ENCODE measurements at places on chromosomes 13 and 19. TPM values are rescaled to one million over a fixed set of nuclear protein-coding genes. Genes with fewer than 3 reads are reported as not detected.

DNA sequence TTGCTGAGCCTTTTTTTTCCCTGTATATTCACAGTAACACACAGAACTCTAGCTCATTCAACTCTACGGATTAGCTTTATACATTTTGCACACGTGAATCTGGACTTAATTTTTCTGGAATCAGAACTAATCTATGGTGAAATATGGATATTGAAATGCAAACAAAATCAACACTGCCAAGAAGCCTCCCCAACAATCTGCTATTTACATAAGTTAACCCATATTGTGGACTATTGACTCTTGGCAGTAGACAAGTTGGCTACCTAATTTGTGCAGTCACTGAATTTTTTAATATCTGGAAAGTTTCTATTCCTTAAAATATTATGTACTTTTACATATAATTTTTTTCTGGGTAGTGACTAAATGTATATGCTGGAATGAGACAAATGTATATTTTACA is 815.4 kb downstream of the PCDH17 start:
- H3K36me3 ChIP-seq, result no peaks in the 10 kb centered on the region
- H3K27ac ChIP-seq, result no peak overlapping the region
- H3K4me1 ChIP-seq, result no peaks in the 10 kb centered on the region
- H3K4me3 ChIP-seq, result no peak overlapping the region
- no peak for DNase-seq
- no peaks in the 10 kb centered on the region for H3K27me3 ChIP-seq

DNA sequence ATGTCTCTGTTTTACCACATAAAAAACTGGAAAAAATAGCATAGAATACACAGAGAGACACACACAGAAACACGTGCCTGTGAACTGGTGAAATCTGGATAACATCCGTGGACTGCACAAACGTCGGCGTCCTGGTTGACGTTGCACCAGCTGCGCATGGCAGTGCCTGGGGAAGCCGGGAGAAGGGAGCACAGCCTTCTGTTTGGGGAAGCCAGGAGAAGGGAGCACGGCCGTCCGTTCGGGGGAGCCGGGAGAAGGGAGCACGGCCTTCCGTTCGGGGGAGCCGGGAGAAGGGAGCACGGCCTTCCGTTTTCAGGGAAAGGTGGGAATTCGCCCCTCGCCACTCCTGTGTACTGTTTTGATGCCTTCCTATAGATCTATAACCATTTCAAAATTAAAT is 63.8 kb upstream of the C13orf46 start:
- peaks cover 2% of the 10 kb centered on the region for H3K36me3 ChIP-seq
- no peaks in the 10 kb centered on the region for H3K4me1 ChIP-seq
- no peak overlapping the region for H3K4me3 ChIP-seq
- no peak overlapping the region for H3K27ac ChIP-seq
- no peak for DNase-seq
- no peaks in the 10 kb centered on the region for H3K27me3 ChIP-seq

- H3K27ac ChIP-seq, result no peak overlapping the region
- H3K4me1 ChIP-seq, result no peaks in the 10 kb centered on the region
- H3K4me3 ChIP-seq, result no peak overlapping the region
- DNase-seq, result no peak
- H3K27me3 ChIP-seq, result peaks cover 6% of the 10 kb centered on the region
These were observed 83.4 kb downstream of the ATP8A2 start for GRCh38 chr13:25455146-25455545.

GRCh38 chr13:89153941-89154340 is 1482.8 kb downstream of the SLITRK5 start:
- H3K27me3 ChIP-seq, result no peaks in the 10 kb centered on the region
- no peaks in the 10 kb centered on the region for H3K36me3 ChIP-seq
- H3K27ac ChIP-seq, result no peak overlapping the region
- no peak overlapping the region for H3K4me3 ChIP-seq
- no peaks in the 10 kb centered on the region for H3K4me1 ChIP-seq

- H3K36me3 ChIP-seq, result no peaks in the 10 kb centered on the region
- DNase-seq, result no peak
- H3K4me1 ChIP-seq, result no peaks in the 10 kb centered on the region
- H3K4me3 ChIP-seq, result no peak overlapping the region
These were observed 270.6 kb downstream of the PCDH20 start for GRCh38 chr13:61144834-61145593.

- no peak overlapping the region for H3K4me3 ChIP-seq
- H3K36me3 ChIP-seq, result peaks cover 29% of the 10 kb centered on the region
- H3K27me3 ChIP-seq, result no peaks in the 10 kb centered on the region
- DNase-seq, result no peak
- H3K4me1 ChIP-seq, result no peaks in the 10 kb centered on the region
These were observed 14.6 kb upstream of the ZNF177 start for GRCh38 chr19:9348253-9348652.

GRCh38 chr19:7817801-7818200 is 12.2 kb upstream of the EVI5L start:
- H3K4me3 ChIP-seq, result no peak overlapping the region
- H3K36me3 ChIP-seq, result no peaks in the 10 kb centered on the region
- H3K27me3 ChIP-seq, result peaks cover 50% of the 10 kb centered on the region
- peaks cover 5% of the 10 kb centered on the region for H3K4me1 ChIP-seq
- no peak for DNase-seq

- no peak for DNase-seq
- peaks cover 9% of the 10 kb centered on the region for H3K27me3 ChIP-seq
- no peaks in the 10 kb centered on the region for H3K36me3 ChIP-seq
- no peak overlapping the region for H3K27ac ChIP-seq
These were observed 32.1 kb downstream of the TSHZ3 start for GRCh38 chr19:31317093-31317492.

- no peaks in the 10 kb centered on the region for H3K27me3 ChIP-seq
- no peak for DNase-seq
- H3K4me1 ChIP-seq, result no peaks in the 10 kb centered on the region
- H3K27ac ChIP-seq, result no peak overlapping the region
- peaks cover 32% of the 10 kb centered on the region for H3K36me3 ChIP-seq
These were observed 204.6 kb downstream of the VWA8 start for GRCh38 chr13:41756198-41756880.

GRCh38 chr13:98094678-98095266 is 48.1 kb upstream of the FARP1 start:
- no peak for DNase-seq
- no peaks in the 10 kb centered on the region for H3K36me3 ChIP-seq
- peaks cover 6% of the 10 kb centered on the region for H3K27me3 ChIP-seq
- no peaks in the 10 kb centered on the region for H3K4me1 ChIP-seq
- no peak overlapping the region for H3K27ac ChIP-seq

DNA sequence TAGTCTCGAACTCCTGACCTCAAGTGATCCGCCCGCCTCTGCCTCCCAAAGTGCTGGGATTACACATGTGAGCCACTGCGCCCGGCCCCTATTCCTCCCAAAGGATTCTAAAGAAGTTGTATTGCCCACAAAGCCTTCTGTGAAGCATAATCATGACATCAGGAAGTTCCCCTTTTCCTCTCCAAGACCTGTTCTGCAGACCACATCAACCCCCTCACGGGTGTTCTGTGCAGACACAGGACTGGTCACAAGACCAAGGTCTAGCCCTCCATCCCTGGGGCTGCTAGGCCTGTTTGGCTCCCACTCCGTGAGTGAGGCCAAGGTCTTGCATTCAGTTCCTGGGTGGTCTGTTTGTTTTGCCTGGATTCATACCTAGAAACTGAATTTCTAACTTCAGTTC is 178.1 kb downstream of the FLT1 start:
- H3K27me3 ChIP-seq, result no peaks in the 10 kb centered on the region
- no peaks in the 10 kb centered on the region for H3K36me3 ChIP-seq
- peaks cover 8% of the 10 kb centered on the region for H3K4me1 ChIP-seq

DNA sequence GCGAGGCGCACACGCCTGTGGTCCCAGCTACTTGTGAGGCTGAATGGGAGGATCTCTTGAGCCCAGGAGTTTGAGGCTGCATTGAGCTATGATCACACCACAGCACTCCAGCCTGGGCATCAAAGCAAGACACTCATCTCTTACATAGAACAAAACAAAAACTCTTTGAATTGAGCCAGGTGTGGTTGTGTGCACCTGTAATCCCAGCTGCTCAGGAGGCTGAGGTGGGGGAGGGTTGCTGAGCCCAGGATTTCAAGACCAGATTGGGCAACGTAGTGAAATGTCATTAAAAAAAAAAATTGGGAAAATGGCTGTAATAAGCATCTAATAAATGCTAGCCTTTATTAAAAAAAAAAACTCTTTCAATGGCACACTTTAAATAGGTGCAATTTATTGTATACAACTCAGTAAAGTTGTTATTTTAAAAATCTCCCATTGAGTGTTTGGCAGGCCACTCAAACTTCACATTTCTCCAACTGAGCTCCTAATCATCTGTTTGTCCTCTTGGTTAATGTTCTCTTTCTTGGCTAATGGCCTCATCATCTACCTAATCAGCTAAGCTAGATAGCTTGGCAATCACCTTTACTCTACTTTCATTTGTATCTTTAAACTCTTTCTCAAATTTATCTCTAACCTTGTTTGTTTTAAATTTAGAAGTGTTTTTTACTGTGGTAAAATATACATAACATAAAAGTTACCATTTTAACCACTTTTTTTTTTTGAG is 28.1 kb upstream of the HMGB1 start:
- no peak overlapping the region for H3K27ac ChIP-seq
- DNase-seq, result no peak
- H3K4me3 ChIP-seq, result no peak overlapping the region
- H3K27me3 ChIP-seq, result no peaks in the 10 kb centered on the region
- no peaks in the 10 kb centered on the region for H3K36me3 ChIP-seq
- no peaks in the 10 kb centered on the region for H3K4me1 ChIP-seq

DNA sequence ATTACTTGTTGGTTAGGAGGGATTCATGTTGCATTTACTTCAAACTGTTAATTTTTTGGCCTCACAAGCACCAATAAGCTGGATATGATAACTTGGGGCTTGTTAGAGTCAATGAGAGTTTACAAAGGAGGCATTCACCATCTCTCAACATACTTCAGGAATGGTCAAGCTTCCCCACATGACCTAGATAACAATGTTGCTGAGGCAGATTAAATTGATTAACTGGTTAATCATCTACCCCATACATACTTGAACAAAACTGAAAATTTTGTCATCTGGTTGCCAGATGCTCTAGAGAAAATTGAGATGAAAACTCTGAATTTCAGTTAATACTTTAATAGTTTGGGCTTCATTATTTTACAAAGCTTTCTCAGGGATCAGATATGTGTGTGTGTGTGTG is 43.0 kb upstream of the UBL3 start:
- H3K36me3 ChIP-seq, result no peaks in the 10 kb centered on the region
- no peaks in the 10 kb centered on the region for H3K4me1 ChIP-seq
- H3K27ac ChIP-seq, result no peak overlapping the region
- H3K27me3 ChIP-seq, result peaks cover 3% of the 10 kb centered on the region
- DNase-seq, result no peak
- H3K4me3 ChIP-seq, result no peak overlapping the region

DNA sequence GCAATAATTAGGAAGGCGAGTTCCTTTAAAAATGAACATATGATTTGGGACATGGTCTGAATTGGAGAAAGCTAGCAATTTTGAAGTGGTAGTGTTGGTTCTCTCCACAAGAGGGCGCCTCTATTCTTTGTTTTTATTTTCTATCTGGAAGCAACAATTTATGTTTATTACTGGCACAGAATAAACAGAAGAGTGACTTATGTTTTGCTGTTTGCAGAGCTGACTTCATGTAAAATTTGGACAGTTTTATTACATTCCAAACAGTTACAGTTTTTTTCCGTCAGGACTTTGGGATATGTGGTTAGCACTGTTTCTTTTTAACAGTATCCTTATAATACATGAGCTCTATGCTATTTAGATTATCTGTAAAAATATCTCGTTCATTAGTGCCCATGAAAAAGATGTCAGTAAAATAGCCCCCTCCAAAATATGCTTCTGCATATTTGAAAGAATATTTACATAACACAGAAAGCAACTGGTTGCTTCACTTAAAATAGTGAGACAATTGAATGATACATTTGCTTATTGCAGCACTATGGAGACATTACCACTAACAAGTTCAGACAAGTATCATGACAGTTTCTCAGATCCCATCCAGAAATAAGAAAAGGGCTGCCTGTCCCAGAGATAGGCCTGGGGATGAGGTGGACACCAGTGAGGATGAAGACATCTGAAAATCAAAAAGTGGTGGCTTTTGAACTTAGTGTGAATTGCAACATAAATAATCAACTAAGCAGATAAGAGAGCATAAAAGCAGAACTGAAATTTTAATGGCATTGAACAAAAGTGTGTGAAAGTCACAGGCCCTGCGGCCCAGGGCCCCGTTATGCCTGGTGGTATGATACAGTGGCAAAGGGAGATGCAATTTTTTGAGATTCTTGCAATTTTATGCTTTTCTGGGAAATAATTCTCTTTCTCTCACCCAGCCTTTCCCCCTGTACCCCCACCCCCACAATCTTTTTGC is 32.3 kb upstream of the FGF9 start:
- H3K36me3 ChIP-seq, result no peaks in the 10 kb centered on the region
- no peak overlapping the region for H3K4me3 ChIP-seq
- no peak for DNase-seq
- no peaks in the 10 kb centered on the region for H3K4me1 ChIP-seq
- H3K27me3 ChIP-seq, result peaks cover 6% of the 10 kb centered on the region

DNA sequence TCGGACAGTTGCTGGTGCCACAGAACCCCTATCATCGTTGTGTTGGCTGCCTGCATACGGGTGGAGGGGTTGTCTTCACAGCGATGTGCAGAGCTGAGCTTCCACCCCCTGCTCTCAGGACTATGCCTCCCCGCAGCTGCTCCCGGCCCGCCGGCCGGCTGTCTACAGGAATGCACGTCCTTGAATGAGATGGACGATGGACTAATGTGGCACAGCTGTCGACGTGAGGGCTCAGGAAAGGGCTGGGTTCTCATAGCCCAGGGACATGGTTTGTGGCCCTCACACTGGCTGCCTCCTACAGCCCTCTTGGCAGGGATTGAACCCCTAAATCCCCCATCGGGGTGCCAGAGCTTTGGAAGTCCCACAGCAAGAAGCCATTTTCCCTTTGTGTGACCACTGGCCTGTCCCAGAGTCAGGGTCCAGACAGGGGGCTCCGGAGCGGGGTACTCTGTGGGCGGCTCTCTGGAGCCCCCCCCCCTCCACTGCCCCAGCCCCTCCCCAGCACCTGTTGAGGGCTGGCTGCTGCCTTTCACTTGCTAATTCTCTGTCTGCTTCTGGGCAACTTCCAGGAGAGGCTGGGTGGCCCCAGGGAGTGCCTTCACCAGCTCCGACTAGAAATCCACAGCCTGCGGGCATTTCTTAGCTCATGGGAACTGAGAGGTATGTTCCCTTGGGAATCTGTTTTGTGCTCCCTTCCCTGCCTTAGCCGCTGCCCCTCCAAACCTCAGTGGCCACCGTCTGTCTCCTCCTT is 40.2 kb downstream of the TSSK6 start:
- H3K27ac ChIP-seq, result peak overlapping the region; percentile 80
- no peak overlapping the region for H3K4me3 ChIP-seq
- peaks cover 43% of the 10 kb centered on the region for H3K4me1 ChIP-seq
- H3K27me3 ChIP-seq, result no peaks in the 10 kb centered on the region
- DNase-seq, result no peak

- no peak overlapping the region for H3K4me3 ChIP-seq
- no peaks in the 10 kb centered on the region for H3K27me3 ChIP-seq
- no peak for DNase-seq
- H3K4me1 ChIP-seq, result no peaks in the 10 kb centered on the region
These were observed 203.8 kb downstream of the TUBA3C start for GRCh38 chr13:18977857-18978256.

Gene ZNF324B
- total RNA-seq, result 11.6 TPM

Gene TLE6
- 4.4 TPM for total RNA-seq

Gene SMIM24
- total RNA-seq, result 5.2 TPM

Gene SPTBN4
- 0.40 TPM for total RNA-seq

Gene ONECUT3
- not detected for total RNA-seq

Gene PCSK4
- 6.7 TPM for total RNA-seq

Gene ZNF582
- 5.5 TPM for total RNA-seq

Gene LILRA2
- total RNA-seq, result 0.65 TPM

Gene KLK6
- not detected for total RNA-seq

Gene ADGRE2
- 0.44 TPM for total RNA-seq

Gene CRLF1
- not detected for total RNA-seq

Gene APLP1
- 1.4 TPM for total RNA-seq

Measured in activated naive CD8-positive, alpha-beta T cell treated with anti-CD3 and anti-CD28 coated beads, Interleukin-2, amount 10 ng/mL, durations not matched to agents 7 days and 5 days (primary cell).